Natural killer cell (primary cell): ENCODE measurements at places on chromosomes 13 and 19.

- H3K27me3 ChIP-seq: no peaks in the 10 kb centered on the region
- no peak for DNase-seq
- no peak overlapping the region for H3K4me3 ChIP-seq
- no peaks in the 10 kb centered on the region for H3K36me3 ChIP-seq
- no peaks in the 10 kb centered on the region for H3K4me1 ChIP-seq
Observed at GRCh38 chr13:106471957-106472543, 63.4 kb downstream of the EFNB2 start.

- H3K4me3 ChIP-seq: no peak overlapping the region
- peaks cover 9% of the 10 kb centered on the region for H3K4me1 ChIP-seq
- H3K27ac ChIP-seq: no peak overlapping the region
- no peak for DNase-seq
- no peaks in the 10 kb centered on the region for H3K27me3 ChIP-seq
Observed at GRCh38 chr19:3599776-3600187, 6.9 kb downstream of the TBXA2R start.

GRCh38 chr13:50692396-50692915 lies 151.0 kb downstream of the DLEU7 start:
- H3K4me3 ChIP-seq: no peak overlapping the region
- DNase-seq: no peak
- H3K27ac ChIP-seq: no peak overlapping the region
- no peaks in the 10 kb centered on the region for H3K4me1 ChIP-seq

GRCh38 chr19:51726049-51726448 lies 2.3 kb upstream of the HAS1 start:
- H3K4me3 ChIP-seq: no peak overlapping the region
- H3K4me1 ChIP-seq: no peaks in the 10 kb centered on the region
- no peak overlapping the region for H3K27ac ChIP-seq

GRCh38 chr13:41398494-41399170 lies 58.7 kb upstream of the RGCC start:
- H3K4me1 ChIP-seq: no peaks in the 10 kb centered on the region
- no peak for DNase-seq
- H3K4me3 ChIP-seq: no peak overlapping the region
- no peaks in the 10 kb centered on the region for H3K36me3 ChIP-seq

DNA sequence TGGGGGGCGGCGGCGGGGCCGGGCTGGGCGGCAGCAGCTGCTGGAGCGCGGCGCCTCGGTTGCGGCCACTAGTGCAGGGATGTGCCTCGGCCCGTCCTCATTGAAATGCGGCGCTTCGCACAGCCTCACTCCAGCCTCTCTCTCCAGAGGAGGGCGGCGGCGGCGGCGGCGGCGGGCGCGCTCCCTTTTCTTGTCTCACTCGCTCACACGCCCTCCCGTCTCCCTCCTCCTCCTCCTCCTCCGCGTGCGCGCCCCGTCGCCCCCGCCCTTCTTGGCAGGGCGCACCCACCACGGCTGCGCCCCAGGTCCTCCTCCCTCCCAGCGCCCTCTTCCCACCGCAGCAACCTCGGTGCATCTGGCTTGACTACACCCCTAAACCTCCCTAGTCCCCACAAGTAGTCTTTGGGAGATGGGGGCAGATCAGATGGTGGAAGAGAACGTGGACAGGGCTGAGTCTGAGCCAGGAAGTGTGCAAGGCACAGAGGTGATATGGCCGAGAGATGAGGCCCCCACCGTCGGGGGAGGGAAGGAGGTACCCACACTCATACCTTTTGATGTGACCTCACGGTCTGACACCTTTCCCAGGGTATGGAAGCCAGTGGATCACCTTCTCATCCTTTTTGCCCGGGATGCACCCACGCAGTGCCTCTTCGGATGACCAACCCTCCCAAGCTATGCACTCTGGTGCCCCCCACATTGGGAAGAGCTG lies at the start of gene DCLK1:
Gene DCLK1 (minus strand): TSS at position 161 of the 709 bp plus-strand sequence.
- peaks cover 5% of the 10 kb centered on the region for H3K27me3 ChIP-seq
- no peak for DNase-seq
- H3K27ac ChIP-seq: no peak within 1 kb of the TSS
- H3K4me1 ChIP-seq: no peaks in the 10 kb centered on the region
- H3K36me3 ChIP-seq: no peaks in the 10 kb centered on the region
